NK-92 treated with Interleukin-12 subunit alpha and Interleukin-12 subunit beta, amount 100 ng/mL, for 24 hours (cell line): ENCODE measurements at places on chromosomes 1 and 21.

DNA sequence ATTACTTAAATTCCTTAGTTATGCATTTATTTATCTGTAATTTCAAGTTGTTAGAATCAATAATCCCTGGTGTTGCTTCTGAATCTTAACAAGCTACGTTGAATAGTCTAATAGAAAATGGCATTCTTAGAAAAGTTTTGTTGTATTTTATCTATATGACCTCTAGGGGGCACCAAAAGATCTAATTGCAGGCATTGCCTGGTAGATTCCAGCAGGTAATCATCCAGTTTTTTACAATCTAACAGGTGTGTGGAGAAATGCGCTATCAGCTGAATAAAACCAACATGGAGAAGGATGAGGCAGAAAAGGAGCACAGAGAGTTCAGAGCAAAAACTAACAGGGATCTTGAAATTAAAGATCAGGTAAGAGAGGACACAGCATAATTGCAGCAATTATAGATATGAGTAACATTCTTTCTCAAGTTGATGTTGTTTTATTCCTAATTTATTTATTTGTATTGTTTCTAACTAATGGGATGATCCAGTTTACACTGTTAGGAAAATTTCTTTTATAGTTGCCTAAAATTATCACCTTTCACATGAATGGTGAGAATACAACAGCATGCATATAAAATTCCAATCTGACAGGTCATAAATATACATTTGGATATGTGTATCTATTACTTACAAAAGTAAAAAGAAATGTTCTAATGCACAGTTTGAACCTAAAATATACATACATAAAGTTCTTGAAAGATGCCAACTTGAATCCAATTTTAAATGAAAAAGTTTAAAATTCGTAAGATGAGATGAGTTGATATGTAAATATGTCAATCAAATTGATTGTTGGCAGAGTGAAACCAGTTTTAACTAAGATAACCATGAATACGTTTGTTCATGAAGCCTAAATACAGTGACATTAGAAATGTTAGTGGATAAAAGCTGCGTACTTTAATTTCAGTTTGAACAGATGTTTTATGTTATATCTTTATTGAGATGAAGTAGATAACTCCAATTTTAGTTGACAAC lies 88.4 kb downstream of the SDCCAG8 start:
- no peak for DNase-seq

DNA sequence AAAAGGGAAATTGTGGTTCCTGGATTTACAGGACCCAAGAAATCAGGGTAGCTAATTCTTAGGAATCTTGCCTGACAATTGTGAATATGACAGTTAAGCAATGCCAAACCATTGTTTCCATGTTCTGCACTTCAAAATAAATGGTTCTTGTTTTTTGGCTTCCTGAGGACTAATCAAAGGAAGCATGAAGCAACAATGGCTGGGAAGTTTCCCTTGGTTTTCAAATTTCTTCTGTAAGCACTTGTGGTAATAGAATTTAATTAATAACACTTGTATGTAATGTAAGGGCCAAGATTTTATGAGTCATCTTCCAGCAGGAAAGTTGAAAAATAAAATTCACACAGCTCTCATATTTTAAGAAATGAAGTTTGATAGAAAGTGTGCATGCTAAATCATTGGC lies 31.7 kb downstream of the JAM2 start:
- DNase-seq = no peak

- DNase-seq = no peak
Observed at GRCh38 chr1:48223366-48224240, 1.1 kb downstream of the SLC5A9 start.

DNA sequence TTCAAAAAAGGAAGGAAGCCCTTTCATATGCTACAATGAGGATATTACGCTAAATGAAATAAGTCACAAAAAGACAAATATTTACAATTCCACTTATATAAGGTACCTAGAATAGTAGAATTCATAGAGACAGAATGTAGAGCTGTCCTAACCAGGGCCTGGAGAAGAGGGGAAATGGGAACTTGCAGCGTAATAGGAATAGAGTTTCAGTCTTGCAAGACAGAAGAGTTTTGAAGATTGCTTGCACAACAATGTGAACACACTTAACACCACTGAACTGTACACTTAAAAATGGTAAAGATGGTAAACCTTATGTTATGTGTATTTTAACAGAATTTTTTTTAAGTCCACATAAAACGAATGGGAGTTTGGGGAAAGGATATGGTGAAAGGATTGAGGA lies 2.9 kb downstream of the CD1B start:
- no peak for DNase-seq

DNA sequence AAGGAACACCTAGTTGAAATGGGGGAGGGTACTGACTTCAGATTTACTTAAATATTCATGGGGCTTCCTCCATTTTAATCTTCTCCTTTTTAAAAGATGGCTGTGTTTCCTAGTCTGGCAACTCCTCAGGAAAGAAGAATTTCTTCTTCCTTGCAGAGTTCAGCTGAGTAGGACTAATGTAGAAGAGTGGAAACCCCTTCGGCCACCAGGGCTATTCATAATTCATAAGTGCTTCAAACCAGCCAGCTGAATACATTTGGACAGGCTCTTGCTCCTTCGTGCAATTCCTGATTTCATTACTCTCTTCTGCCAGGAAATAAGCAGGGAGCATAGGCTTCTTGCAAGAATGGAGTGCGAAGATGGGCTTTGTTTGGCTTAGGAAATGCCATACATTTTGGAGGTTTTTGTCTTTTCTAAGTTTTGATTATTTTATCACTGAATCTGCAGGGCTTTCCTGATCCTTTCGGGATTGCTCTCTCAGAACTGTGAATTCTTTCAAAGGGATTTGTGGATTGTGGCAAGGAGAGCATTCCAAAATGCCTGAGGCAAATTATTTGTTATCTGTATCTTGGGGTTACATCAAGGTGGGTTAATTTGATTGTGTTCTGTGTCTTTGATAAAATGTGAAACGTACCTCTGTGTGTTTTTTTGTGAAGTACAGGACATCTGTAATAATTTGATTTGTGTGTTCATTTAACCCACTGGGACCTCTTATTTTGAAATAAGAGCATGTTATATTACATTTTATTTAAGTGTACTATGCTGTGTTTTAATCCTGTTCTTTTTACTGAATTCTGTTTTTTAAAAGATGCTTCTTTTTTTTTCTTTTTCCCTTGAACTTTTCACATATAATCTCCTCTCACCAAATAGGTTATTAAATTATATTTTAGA lies 179.4 kb upstream of the SGIP1 start:
- DNase-seq = no peak

- DNase-seq = no peak
Observed at GRCh38 chr1:51320967-51321923, 9.1 kb downstream of the TTC39A start.

- DNase-seq = no peak
Observed at GRCh38 chr1:30307182-30307581, 416.2 kb downstream of the MATN1 start.

DNA sequence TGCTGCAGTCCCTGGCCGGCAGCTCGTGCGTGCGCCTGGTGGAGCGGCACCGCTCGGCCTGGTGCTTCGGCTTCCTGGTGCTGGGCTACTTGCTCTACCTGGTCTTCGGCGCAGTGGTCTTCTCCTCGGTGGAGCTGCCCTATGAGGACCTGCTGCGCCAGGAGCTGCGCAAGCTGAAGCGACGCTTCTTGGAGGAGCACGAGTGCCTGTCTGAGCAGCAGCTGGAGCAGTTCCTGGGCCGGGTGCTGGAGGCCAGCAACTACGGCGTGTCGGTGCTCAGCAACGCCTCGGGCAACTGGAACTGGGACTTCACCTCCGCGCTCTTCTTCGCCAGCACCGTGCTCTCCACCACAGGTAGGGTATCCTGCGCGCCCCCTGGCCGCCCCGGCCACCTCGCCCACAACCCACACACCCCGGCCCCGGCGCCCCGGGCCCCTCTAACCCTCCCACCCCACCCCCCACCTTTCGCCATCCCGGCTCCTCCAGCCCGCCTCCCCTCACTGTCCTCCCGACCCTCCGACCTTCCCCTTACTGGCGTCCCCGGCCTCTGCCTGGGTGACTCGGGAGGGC lies 352 bp downstream of the KCNK1 start:
- no peak for DNase-seq

DNA sequence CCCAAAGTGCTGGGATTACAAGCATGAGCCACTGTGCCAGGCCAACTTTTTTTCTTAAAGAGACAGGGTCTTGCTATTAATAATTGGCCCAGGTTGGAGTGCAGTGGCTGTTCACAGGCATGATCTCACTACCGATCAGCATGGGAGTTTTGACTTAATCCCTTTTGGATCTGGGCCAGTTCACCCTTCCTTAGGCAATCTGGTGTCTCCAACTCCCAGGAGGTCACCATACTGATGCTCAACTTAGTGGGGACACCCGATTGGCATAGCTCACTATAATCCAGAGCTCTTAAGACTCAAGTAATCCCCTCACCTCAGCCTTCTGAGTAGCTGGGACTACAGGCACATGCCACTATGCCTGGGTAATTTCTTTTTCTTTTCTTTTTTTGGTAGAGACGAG lies 64.2 kb upstream of the SCYL3 start:
- DNase-seq = no peak

DNA sequence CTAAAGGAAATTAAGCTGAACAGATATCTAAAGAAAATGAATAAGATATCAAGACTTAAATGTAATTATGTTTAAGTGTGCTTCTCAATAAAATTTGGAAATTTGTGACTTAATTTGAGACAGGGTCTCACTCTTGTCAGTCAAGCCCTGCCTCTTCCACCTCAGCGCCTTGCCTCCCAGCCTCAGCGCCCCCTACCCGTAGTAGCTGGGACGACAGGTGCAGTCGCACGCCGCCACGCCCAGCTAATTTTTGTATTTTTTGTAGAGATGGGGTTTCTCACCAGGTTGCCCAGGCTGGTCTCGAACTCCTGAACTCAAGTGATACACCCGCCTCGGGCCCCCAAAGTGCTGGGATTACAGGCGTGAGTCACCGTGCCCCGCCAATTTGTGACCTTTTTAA lies 117.0 kb downstream of the CLEC20A start:
- no peak for DNase-seq

GRCh38 chr1:242613266-242613815 lies 88.8 kb upstream of the PLD5 start:
- DNase-seq = no peak
